ENCODE measurements at places on chromosomes 1 and 21.

DNA sequence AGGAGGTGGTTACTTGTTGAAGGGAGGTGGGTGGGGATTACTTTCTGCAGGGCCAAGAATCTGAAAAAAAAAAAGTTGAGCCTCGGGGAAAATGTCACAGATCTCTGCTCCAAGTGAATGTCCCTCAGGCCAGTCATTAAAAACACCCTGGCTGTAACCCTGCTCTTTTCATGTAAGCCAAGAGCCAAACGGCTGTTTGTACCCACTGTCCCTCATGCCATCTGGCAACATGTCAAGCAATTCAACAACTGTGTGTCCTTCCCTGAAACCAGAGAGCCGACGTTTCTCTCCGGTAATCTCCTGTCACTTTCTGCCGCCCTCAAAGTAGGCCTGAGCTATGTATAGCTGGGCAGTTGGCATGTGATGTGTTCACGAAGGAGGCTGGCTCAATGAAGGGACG is 14.7 kb downstream of the CASQ2 start:
- DNase-seq = no peak

DNA sequence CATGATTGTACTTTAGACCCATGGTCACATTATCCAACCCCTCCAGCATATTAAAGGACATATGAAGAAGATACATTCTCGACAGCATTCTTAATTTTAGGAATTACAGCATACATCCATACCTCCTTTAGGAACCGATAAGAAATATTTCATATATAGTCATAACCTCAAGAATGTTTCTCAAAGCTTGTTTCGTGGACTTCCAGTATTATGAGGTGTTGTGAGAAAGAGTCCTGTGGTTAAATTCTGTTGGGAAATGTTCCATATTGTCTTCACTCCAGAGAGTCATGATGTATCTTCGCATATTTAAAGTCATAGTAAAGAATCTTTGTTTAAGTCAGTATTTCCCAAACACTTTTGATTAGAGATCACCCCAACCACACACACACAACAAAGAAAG is 321.0 kb upstream of the SNX7 start:
- no peak for DNase-seq

DNA sequence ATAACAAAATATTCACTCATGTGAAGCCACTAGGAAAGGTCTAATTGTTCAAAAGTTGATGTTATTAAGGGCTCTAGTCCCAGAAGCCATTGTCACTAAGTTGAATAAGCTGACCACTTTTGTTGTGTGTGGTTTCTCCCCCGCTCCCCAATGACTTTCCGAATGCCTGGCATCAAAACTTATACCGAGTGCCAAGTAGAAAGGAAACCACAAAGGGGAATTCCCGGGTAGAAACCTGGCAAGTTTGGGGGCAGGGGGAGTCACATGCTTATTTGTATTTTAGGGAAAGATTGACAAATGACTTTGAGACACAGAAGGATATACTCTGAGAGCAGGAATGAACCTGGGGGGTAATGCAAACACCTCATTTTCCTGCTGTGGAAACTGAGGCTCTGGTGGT is 154.1 kb downstream of the TGFBR3 start:
- peak; percentile 29 for DNase-seq

GRCh38 chr1:218462587-218462986 is 117.5 kb downstream of the TGFB2 start:
- no peak for DNase-seq

- DNase-seq = no peak
These were observed 44.5 kb downstream of the PGBD5 start for GRCh38 chr1:230381585-230381984.

DNA sequence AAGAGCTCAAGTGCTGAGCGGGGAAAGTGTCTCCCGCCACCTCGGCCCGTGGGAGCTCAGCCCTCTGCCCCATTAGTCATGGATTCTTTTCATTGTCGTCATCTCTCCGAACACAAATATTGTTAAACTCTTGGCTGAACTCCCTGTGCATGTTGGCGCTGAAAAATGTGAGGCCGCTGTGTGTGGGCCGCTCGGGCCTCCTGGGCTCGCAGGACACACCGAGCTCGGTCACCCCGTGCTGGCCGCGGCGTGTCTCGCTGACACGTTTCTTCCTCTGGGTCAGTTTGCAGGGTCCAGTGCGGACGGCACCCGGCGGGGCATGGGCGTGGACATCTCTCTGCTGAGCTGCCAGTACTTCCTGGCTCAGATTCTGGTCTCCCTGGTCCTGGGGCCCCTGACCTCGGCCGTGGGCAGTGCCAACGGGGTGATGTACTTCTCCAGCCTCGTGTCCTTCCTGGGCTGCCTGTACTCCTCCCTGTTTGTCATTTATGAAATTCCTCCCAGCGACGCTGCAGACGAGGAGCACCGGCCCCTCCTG is 25.6 kb downstream of the SLC45A1 start:
- no peak for DNase-seq

DNA sequence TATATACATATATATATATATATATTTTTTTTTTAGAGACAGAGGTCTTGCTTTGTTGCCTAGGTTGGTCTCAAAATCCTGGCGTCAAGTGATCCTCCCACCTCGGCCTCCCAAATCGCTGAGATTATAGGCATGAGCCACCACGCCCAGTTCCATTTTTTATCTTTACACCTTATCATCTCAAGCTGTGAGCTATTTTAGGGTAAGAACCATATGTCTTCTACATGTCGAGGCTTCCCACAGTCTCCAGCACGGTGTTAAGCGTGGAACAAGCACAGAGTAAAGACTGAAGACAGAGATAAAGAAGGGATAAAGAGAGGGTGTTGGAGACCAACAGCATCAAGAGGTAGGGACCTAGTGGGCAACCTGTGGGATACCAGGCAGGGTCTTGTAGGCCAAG is 14.2 kb downstream of the ARHGEF2 start:
- no peak for DNase-seq

Data from stimulated activated CD8-positive, alpha-beta memory T cell treated with anti-CD3 and anti-CD28 coated beads, Interleukin-4, amount 100 ng/mL, for 4 hours (primary cell).